GM12878 (cell line): ENCODE measurements at places on chromosomes 6 and 20.

GRCh38 chr6:167761794-167762258, 64.9 kb upstream of the AFDN start:
- DNase-seq = no peak

DNA sequence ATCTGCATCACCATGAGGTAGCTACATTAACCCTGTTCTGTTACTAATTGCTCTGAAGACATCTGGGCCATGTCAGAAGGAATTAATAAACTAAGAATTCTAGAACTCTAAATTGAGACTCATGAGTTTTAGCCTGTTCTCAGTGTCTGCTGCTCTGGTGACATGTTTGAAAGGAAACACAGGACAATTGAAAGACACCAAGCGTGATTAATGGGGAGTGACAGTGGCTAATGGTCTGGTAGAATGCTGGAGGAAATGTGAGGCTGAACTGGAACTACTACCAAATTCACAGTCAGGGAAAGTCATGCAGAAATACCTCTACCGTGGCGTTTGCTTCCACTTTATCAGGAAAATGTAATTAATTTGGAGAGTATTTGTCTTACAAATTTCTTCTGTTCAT, 140.0 kb downstream of the TBC1D7 start:
- DNase-seq = no peak

DNA sequence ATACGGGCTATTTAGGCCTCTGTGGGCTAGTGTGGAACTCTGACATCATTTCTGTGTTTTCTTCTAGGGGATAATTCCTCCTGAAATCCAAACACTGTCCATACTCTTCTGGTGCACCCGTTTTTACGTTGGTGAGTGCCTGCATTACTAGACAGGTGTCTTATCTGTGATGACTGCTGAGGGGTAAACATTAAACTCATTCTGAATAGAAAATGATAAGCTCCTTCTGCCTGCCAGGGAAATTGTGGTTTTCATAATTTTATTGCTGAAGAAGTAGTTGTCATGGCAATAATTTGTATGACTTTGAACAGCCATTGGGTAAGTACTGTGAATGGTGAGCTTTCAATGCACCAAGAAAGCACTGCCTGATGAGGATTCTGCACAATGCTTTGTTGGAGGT, 705.6 kb downstream of the UTRN start:
- DNase-seq = no peak

DNA sequence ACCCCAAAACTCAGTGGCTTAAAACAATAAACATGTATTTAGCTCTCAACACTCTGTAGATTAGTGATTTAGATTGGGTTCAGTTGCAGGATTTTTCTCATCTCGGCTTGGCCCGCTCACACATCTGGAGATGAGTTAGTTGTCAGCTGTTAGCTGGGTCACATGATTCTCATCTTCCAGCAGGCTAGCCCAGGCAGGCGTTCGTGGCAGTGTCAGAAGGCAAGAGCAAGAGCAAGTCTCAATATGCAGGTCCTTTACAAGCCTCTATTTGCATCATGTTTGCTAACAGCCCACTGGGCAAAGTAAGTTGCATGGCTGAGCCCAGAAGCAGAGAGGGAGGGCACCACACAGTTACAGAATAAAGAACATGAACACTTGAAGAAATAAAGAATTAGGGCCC, 83.6 kb upstream of the MYLIP start:
- DNase-seq = no peak

GRCh38 chr20:38108986-38109541, 56.0 kb downstream of the TGM2 start:
- DNase-seq = no peak

- no peak for DNase-seq
Measured at GRCh38 chr20:22905658-22906057, 129.5 kb upstream of the SSTR4 start.

GRCh38 chr20:62587757-62588402, 54.4 kb upstream of the SLCO4A1 start:
- DNase-seq = no peak

- DNase-seq = no peak
Measured at GRCh38 chr6:47780510-47781356, 1.1 kb upstream of the OPN5 start.

DNA sequence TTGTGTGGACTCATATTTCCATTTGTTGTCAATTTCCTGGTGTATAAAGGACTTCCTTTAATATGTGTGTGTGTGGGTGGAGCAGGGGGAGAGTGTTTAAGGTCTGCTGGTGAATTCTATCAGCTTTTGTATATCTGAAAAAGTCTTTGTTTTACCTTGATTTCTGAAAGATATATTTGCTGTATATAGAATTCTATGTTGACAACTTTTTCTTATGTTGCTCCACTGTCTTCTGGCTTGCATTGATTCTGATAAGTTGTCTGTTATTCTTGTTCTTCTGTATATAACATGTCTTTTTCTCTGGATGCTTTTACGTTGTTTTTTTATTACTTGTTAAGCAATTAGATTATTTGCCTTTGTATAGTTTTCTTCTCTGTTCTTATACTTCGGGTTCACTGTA, 90.0 kb upstream of the CEP162 start:
- no peak for DNase-seq

GRCh38 chr6:67683960-67684359, 951.1 kb upstream of the ADGRB3 start:
- no peak for DNase-seq

DNA sequence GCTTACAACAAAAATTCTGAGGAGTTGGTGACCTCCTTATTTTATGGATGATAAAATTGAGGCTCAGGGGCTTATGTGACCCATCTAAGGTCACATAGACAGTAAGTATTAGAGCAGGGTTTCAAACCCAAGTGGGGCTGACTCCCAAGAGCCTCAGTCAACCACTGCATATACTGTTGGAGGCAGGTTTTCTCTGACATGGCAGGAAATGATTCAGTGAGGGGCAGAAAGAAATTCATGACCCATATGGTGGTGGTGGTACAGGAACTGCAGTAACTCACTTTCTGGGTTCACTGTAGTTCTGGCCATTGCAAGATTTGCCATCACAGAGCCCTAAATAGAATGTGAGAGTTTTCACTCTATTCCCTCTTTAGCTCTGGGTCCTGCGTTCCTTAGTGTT, 132.0 kb upstream of the ENPP5 start:
- DNase-seq = no peak

- DNase-seq = no peak
Measured at GRCh38 chr6:88983532-88983931, 20.1 kb upstream of the RNGTT start.

- no peak for DNase-seq
Measured at GRCh38 chr6:11450037-11450436, 87.5 kb upstream of the TMEM170B start.

GRCh38 chr6:169803271-169803811, 51.9 kb downstream of the ERMARD start:
- DNase-seq = peak; percentile 9

DNA sequence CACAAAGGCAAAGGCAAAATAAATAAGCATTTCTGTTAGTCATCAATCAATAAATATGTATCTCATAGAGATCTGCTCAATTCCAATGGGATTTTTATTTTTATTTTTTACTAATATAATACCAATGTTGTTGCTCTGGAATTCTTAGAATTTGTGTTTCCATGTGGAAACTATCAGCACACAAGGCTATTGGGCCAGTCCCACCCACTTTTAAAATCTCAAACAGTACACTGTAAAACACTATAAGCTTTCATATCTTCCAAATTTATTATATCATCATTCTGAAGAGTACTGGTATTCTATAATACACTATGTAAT, 563.8 kb upstream of the MARCKS start:
- no peak for DNase-seq

DNA sequence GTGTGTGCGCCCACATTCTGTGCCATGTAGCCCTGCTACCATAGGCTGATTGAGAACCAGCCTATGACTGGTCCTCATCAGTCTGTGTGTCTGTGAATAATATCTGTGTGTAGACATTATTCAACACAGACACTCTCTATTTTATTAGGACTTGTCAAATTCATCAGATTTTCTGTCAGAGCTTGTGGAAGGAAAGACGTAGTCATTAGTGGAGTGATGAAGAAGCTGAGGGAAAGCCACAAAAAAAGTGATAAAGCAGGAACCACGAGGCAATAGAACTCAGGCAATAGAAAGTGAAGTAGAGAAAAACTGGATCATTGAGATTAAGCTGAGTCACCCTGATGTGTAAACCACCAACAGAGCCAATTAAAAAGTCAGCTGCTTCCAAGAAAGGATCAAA, 122.2 kb upstream of the MARCKS start:
- DNase-seq = no peak

DNA sequence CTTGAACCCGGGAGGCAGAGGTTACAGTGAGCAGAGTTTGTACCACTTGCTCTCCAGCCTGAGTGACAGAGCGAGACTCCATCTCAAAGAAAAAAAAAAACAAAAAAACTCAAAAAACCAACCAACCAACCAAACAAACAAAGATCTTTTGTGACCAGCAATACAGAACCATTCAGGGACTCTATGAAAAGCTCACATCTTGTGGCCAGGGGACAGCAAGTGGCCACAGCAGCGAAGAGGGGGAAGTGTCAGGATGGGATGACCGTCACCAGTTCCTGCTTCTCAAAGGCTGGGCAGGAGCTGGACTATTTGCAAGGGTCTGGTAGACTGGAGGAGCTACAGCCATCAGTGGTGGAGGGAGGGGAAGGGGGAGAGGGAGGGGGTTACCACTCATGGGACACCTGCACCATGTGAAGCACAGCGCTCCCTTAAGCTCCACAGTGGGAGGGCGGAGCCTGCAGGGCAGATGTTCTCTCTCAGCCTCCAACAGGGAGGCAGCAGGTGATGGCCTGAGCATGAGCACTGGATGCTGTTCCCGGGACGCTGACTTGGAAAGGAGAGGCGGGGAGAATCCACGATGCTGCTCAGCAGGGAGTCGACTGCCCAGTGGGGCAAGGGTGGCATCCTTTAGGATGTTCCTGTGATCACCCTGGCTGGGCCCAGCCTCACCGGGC, 19.7 kb upstream of the ULBP3 start:
- DNase-seq = no peak

- no peak for DNase-seq
Measured at GRCh38 chr6:31065556-31065955, 46.8 kb downstream of the C6orf15 start.
